ENCODE measurements at places on chromosomes 2 and 18.

GRCh38 chr2:65486282-65486681, 53.9 kb upstream of the SPRED2 start:
- DNase-seq = no peak

DNA sequence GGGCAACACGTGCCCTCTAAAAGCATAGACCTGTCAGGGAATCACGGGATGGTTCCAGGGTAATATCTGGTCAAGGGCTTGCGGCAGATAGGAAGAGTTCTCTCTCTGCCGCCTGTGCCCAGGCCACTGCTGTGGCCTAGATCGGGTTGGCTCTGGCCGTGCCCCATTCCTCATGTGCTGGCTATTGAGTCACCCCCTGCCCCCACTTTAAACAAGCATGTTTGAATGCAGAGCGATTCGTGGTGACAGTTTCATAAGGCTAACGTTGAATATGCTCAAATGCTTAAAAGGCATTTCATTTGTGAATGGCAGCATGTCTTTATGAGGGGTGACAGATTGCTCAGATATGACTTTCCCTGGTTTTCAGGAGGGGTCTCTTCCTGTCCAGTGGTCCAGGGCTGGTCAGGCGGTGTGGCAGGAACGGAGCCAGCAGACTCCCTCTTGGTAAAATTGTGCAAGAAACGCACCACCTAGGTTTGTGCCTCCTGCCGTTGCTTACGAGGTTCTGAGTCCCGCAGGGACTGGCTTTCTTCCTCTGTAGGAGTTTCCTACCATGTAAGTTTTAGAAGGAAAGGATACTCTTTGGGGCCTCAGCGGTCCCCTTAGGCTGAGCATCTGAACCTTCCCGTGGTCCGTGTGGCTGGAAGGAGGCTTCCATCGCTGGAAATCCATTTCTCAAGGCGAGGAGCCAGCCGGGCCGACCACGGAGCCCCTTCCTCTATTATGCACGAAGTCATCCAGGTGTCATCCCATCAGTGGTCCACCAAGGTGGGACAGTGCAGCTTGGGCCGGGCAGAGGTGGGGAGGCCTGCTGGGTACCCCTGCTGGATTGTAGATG, 50.2 kb downstream of the AGAP1 start:
- no peak for DNase-seq

- no peak for DNase-seq
Observed at GRCh38 chr2:176187200-176187898, 1.1 kb upstream of the HOXD1 start.

- no peak for DNase-seq
Observed at GRCh38 chr2:94759211-94759610, 112.0 kb upstream of the TEKT4 start.

GRCh38 chr18:40534723-40535122, 1420.3 kb upstream of the PIK3C3 start:
- no peak for DNase-seq

DNA sequence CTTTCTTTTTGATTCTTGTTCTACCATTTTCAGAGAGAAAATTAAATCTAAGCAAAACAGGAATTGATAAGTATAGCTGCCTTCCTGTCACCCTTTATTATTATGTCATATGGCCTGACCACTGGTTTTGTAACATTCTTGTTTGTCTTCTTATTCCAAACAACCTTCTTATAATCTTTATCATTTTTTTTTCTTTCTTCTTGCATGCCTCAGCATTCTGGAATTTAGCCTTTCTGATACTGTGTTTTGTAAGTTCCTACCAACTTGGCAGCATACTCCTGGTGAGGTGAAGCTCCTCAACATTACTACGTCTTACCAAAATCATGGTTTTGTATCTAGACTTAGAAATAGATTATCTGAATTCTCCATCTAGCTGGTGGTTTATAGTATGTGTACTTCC, 199.2 kb downstream of the CAMKMT start:
- no peak for DNase-seq

DNA sequence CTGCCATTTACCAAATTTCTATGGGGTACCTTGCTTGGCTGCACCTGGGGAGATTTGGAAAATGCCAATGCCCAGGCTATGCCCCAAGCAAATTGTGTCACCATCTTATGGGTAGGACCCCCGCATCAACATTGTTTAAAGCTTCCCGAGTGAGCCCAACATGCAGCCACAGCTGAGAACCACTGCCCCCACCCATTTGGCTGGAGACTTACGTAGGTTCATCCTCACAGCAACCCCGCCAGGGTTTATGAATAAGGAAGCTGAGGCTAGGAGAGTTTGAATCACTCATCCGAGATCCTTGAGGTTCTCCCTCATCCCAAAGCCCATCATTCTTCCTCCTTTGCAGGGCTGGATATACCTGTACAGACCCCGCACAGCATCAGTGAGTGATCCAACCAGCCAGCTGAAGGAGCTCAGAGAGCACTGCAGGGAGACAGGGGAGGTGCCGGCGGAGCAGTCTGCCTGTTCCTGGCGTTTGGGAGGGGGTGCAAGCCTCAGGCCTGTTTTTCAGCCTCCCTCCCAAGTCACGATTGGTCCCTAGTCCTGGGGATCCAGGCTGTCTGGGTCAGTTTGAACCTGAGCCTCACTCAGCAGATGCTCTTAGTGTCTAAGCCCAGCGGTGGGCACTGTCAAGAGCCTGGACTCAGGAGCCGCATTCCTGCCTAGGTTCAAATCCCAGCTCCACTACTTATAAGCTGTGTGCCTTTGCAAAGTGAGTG, 164.9 kb downstream of the SMAD7 start:
- no peak for DNase-seq

GRCh38 chr2:54757500-54757899, 34.0 kb downstream of the EML6 start:
- no peak for DNase-seq

DNA sequence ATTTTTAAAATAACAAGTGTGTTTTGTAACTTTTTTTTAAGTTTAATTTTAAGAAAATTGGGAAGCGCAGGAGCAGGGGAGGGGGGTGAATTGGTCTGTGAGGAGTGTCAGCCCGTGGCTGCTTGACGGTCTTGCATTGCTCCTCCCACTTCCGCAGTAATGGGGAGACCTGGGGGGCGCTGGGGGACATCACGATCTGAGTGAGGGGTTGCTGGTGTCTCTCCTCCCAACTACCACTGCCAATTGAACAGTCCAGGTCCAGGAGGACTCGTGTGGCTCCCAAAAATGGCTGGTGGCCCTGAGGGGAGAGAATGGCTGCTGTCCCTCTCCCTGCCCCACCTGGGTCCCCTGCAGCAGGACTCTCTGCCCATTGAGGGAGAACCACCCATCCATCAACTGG, 57.4 kb upstream of the SMAD7 start:
- no peak for DNase-seq

DNA sequence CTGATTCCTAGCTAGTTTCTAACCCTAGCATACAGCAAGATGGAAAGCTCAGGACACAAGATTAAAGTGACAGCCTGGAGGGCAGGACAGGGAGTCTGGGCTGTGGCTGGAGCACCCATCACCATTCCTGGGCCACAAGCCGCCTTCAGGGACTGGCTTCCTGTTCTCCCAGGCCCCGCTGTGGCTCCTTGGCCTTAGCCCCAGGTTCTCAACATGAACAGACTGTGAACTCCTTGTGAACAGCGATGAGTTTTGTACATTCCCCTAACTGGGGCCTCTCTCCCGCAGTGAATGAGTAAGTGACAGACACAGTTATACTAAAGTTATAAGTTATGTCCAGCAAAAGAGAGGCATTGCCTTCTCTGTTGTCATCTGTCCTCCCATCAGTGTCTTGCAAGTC, 35.9 kb upstream of the SLC14A1 start:
- DNase-seq = no peak

Measured in activated CD8-positive, alpha-beta memory T cell treated with anti-CD3 and anti-CD28 coated beads, Interleukin-2, amount 10 ng/mL, durations not matched to agents 7 days and 5 days (primary cell).